Stimulated activated CD8-positive, alpha-beta memory T cell treated with anti-CD3 and anti-CD28 coated beads, Interleukin-7, amount 100 ng/mL, for 48 hours (primary cell): ENCODE measurements at places on chromosomes 2 and 18.
A peak's percentile ranks its signal among the peaks of the same experiment; 100 is the strongest.

- DNase-seq = no peak
Observed at GRCh38 chr2:58991357-58991756, 750.2 kb upstream of the FANCL start.

DNA sequence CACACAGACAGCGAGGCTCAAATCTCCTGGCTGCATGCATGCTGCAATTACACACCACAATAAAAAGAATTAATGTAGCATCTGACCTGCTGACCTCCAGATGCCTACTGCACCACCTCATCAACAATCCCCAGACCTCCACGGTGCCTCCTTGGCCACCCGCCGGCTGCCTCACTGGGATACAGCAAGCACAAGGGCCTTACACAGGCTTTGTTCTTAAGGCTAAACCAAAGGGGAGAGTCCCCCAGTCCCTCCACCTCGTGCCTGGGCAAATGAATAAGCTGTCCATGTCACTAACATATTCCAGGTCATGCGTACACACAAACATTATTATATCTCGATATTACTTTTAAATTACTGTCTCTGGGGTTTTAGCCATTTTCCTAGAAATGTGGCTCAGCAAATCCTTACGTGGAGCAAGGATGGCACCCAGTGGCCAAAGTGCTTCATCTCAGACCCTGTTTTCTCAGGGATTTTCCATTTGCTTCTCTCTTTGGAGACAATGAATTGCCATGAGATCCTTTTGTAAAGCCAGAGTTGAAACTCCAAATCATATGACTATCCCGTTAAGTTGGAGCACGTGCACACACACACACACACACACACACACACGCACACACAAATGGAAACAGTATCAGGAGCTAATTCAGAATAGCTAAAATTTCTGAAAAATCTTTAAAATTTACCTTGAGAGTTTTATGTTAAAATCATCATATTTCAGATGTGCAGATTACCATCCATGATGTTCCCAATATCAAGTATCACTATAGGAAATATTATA, 313.8 kb downstream of the PDE11A start:
- no peak for DNase-seq

- DNase-seq = no peak
Observed at GRCh38 chr2:178550352-178550751, 70.1 kb downstream of the PLEKHA3 start.

DNA sequence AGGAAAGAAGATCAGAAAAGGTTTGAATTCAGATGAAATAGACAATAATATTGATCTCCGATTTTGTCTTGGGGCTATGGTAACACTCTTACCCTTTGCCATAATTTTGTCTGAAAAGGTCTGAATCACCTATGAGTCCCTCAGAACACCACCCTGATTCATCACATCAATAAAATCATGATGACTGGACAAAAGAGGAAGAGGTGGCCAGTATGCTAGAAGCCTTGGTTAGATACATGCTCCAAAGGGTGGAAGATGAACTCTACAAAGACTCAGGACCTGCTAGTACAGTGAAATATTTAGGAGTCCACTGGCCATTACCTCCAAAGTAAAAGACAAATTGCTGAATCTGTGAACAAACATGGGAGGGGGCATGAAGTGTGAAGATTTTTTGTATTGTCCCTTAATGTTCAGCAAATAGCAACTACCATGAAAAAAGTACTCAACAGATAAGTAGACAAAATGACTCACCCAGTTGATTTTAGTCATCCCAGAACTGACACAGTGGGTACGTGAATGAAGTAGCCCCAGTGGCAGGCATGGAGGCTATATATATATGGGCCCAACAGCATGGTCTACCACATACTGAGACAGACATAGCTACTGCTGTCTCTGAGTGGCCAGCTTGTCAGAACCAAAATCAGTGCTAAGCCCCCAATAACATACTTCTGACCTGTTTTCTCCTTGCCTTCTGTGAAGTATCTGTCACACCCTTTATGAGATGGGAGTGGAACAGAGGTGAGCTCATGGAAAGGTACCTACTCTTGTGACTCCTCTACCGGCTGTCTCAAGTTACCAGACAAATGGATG, 36.5 kb upstream of the GLS start:
- peak; percentile 25 for DNase-seq

- DNase-seq = no peak
Observed at GRCh38 chr2:3127710-3128109, 249.9 kb downstream of the EIPR1 start.

DNA sequence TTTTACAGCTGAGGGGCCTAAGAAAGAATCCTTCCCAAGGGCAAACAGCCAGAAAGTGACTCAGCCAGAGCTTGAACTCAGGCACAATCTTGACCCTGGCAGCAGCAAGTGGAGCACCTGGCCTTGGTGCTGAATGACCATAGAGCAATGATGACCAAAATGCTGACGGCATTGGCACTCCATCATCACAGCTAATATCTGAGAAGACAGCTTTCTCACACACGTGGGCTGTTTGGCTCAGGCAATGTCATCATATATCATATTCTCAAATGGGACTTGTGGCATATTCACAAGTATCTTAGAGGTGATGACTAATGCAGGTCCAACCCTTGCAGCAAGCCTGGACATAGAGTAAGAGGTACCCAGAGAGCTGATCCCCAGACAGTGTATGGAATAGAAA, 443.9 kb upstream of the MYT1L start:
- DNase-seq = no peak
